Nucleus accumbens (tissue), 56 donors: ENCODE measurements at places on chromosomes 2 and 18.

DNA sequence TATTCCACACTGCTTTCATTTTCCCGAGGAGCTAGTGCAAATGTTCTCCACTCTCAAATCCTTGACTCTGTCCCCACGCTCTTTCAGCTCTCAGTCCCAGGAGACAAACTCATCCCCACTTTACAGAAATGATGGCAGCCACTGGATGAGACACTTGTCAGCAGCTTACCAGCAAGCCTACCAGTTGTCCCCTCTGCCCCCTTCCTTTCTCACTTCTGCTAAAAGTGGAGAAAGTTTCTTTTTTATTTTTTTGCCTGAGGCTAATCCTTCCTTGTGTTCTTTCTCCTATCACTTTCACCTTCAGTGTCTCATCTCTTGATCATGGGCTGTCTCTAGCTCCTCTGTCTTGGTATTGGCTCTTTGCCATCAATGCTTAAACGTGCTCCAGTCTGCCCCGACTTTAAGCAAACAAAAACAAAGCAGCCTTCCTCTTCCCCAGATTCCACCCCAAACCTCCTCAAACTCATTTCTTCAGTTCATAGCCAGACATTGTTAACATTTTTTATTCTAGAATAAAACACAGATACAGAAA lies 64.5 kb downstream of the TTC32 start:
- no peak for DNase-seq

DNA sequence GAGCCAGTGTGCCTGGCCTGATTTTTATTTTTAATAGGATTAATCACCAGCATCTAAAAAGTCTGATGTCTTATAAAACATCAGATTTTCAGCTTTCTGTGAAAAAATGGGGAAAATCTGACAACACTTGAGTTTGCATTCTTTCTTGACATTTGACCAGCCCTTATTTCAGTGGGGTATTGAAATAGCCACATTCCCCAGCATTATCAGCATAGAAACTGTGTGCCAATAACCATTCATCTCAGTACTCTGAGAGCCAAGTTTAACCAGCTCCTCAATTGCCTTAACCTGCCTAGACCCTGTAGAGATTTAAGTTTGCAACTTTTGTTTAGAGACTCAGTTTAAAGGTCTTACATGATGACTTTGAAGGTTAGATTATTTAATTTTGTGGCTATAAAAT lies 155.0 kb downstream of the CERS6 start:
- DNase-seq, result no peak

DNA sequence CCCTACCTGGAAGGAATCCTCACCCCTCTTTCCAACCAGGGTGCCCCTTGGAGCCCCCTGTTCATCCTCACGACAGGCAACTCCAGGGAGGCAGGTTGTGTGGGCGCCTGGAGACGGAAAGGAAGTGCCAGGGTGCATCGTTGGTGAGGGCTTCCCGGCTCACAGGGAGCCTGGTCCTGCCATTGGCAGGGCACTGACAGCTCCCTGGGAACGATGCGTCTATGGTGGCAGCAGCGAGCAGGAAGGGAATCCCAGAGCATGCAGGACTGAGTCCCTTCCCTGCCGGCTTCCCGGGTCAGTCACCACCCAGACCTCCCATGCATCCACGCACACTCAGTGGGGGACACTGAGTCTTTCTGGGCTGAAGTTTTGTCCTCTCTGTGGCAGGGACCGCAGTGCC lies 117.6 kb downstream of the INHBB start:
- DNase-seq, result no peak

DNA sequence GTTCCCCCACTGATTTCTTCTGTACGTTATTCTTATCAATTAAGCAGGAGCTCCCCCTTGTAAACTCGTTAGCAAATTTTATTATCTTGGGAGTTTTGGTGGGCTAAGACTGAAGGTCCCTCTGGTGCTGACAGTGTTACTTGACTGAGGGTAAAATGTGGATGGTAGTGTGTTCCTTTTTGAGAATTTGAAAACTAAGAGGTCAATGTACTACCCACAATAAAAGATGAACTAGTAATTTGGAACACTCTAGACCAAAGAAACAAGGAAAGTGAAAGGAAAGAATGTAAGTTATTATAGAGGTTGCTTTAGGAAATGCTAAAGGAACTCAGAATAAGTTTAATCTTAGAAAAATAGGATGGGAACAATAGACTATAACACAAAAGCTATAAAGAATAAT lies 35.1 kb downstream of the YWHAQ start:
- no peak for DNase-seq

- DNase-seq, result no peak
These were observed 72.3 kb upstream of the NFATC1 start for GRCh38 chr18:79323471-79323870.
